ENCODE measurements at places on chromosomes 5 and 9.
A peak's percentile ranks its signal among the peaks of the same experiment; 100 is the strongest.

GRCh38 chr9:78448960-78449673 is 152.2 kb downstream of the PSAT1 start:
- DNase-seq, result no peak

DNA sequence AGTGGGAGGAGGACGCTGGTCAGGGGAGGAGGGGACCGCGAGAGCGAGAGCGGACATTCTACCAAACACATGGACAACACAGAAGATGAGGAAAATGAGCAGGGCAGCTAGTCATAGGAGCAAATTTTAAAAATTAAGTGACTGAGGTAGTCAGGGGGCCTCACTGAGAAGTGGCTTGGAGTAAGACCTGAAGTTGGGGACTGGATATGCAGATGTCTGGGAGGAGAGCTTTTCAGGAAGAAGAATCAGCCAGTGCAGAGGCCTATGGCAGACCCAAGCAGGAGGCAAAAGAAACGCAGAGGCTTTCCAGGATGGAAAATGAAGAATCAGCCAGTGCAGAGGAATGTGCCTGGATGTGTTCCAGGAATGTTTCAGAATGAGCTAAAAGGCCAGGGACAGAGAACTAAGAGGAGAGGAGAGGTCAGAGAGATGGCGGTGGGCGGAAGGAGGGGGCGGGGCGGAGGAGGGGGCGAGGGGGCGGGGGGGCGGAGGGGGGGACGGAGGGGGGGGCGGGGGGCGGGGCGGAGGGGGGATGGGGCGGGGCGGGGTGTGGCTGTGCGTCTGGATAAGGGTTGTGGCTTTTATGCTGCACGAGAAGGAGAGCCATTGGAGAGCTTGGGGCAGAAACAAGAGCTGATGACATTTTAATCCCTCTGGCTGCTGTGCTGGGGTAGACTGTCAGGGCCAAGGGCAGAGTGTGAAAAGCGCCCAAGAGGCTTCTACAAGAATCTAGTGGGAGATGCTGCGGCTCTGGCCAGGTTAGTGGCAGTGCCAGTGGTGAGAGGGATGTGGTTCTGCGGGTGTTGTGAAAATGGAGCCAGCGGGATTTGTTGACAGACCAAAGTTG is 129.6 kb downstream of the KCNIP1 start:
- peak; percentile 84 for DNase-seq

- DNase-seq, result no peak
Observed at GRCh38 chr5:35869685-35870277, 13.1 kb downstream of the IL7R start.

DNA sequence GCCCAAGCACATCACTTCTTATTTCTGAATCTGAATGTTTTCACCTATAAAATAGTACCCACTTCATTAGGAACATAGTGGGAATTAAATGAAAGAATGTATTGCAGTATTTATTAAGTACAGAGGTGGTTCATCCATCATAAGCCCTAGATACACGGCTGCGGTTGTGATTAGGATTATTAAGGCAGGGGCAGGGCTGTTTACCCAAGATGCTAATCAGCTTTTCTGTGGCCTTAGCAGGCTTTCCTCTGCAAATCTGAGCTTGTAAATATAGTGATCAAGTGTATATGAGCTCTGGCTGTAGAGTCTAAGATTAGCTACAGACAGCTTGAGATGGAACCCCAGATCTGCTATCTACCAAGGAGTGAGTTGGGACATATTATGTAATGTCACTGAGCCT is 124.1 kb upstream of the ADRA1B start:
- DNase-seq, result no peak

GRCh38 chr9:126947529-126947928 is 32.9 kb downstream of the RALGPS1 start:
- no peak for DNase-seq

GRCh38 chr5:151673421-151673820 is 13.3 kb downstream of the SPARC start:
- DNase-seq, result no peak

GRCh38 chr9:89920131-89920530 is 315.3 kb downstream of the GADD45G start:
- DNase-seq, result no peak

DNA sequence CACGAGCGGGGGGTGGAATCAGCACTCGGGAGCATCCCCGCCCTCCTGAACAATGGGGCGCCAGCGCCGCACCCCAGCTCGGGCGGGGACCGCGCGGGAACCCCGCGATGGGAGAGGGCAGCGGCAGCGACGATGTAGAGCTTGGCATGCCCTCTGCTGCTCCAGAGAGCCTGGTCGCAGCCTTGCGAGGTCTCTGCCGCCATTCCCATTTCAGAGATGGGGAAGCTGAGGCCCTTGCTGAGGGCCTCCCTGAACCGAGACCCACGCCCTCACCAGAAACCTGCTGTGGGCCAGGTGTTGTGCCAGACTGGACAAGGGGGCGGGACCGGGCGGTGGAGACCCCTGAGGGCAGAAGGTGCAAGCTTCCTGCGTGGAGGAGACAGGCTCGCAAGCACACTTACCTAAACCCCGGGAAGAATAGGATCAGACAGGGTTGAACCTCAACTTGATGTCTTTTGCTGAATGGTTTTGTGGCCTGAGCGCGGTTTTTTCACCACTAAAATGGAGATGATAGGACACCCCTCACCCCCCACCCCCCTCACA is 647 bp upstream of the MEGF9 start:
- no peak for DNase-seq

DNA sequence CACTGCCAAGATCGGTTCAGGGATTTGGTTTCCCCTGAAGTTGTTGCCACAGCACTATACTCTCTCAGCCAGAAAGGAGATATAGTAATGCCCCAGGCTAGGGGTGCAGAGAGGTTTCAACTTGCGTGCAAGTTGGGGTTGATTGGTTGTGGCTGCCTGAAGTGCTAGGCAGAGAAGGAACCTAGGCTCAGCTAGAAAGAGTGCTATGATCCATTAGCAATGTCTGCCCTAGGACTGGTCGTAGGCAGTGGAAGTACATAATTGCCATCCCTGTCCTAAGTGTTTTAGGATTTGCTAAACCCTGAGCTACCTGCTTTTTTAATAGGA is 136.6 kb upstream of the SMIM23 start:
- DNase-seq, result no peak

DNA sequence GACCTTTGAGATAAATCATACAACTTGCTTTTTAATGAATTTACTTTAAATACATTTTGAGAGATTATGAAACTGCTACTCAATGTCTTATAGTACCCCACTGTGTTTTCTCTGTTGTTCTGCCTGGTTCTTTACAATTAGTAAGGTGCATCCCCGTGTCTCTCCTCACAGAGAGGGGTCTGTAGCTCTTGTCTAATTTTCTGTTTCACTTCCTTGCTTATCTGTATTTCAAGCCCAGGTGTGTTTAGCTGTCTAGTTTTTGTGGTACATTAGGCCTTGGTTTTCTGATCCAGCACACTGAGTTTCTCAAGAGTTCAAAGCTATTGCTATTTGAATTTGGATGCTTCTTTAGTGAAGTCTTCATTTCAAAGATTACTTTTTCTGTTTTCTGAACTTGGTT is 105.1 kb downstream of the MAST4 start:
- no peak for DNase-seq

GRCh38 chr5:55894135-55894534 is 43.0 kb downstream of the IL31RA start:
- no peak for DNase-seq

DNA sequence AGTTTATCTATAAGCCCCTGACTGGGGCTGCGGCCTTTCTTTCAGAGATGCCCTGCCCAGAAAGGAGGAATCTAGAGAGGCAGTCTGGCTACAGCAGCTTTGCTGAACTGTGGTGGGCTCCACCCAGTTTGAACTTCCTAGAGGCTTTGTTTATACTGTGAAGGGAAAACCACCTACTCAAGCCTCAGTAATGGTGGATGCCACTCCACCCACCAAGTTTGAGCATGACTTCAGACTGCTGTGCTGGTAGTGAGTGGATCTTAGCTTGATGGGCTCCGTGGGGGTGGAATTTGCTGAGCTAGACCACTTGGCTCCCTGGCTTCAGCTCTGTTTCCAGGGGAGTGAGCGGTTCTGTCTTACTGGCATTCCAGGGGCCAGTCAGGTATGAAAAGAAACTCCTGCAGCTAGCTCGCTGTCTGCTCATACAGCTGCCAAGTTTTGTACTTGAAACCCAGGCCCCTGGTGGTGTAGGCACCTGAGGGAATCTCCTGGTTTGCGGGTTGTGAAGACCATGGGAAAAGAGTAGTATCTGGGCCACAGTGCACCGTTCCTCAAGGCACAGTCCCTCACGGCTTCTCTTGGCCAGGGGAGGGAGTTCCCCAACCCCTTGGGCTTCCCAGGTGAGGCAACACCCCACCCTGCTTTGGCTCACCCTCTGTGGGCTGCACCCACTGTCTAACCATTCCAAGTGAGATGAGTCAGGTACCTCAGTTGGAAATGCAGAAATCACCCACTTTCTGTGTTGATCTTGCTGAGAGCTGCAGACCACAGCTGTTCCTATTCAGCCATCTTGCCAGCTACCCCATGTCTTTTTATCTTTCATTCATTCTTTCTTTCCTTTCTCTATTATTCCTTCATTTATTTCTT is 211.8 kb upstream of the C9orf72 start:
- DNase-seq, result no peak

Data from NCI-H2227 treated with DMSO at 0.1 percent for 48 hours (cell line).